ENCODE measurements at places on chromosomes 6 and 20.

DNA sequence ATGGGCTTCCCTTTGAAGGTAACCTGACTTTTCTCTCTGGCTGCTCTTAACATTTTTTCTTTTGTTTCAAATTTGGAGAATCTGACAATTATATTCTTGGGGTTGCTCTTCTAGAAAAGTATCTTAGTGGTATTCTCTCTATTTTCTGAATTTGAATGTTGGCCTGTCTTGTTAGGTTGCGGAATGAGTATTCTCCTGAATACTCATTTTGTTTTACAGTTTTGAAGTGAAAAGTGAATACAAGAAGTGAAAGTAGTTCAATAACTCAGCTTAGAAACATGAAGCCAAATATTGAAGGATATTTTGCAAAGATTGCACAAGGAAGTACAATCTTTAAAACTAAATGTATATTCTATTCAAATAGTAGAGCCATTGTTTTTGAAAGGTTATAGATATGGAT, 120.2 kb upstream of the MAP3K4 start:
- no peak for DNase-seq

DNA sequence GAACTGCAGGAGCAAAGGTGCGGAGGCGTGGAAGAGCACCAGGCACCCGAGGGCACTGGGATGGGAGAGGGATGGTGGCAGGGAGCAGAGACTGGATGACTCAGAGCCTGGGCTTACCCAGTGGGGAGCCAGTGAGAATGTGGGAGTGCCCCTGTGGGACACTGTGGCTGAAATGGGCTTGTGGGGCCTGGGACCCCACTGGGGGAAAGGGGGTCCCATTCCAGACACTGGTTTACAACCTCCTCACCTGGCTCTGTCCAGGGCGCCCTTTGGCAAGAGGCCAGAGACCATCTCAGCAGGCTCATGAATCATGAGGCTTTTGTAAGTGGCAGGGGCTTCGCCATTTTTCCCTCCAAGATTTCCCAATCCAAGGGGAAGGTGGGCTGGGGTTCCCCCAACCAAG, 124.0 kb upstream of the MAFB start:
- no peak for DNase-seq

DNA sequence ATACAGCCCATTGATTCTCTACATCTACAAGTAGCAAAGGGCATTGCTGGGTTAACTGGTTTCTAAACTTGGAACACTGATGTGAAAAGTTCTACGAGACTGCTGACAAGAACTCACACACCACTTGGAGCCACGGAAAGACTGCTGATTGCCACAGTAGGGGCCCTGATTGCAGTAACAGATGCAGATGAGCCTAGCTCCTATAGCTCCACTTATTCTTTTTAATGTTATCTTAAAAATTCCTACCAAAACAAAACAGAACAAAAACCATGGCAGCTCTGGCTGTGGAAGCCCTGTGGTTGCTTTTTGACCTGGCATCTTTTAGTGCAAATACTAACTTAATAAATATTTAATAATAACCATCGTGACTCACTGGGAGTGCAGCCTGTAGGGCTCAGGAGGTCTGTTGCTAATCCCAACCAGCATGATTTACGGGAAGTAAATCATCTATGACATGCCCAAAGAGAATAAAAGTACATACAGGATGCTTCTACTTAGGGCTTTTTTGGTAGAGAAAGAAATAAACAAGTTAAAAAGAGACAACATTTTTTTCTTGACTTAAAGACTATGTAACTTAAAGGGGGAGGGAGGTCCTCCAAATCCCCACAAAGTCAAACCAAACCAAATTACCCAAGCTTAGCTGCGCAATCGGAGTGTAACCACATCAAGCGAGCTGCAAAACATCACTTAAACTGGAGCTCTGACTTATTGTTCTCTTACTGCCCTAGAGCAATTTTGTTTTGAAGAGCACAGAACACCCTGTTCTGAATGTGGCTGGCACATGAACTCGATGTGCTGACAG, 87.2 kb downstream of the FKBP5 start:
- DNase-seq: no peak

DNA sequence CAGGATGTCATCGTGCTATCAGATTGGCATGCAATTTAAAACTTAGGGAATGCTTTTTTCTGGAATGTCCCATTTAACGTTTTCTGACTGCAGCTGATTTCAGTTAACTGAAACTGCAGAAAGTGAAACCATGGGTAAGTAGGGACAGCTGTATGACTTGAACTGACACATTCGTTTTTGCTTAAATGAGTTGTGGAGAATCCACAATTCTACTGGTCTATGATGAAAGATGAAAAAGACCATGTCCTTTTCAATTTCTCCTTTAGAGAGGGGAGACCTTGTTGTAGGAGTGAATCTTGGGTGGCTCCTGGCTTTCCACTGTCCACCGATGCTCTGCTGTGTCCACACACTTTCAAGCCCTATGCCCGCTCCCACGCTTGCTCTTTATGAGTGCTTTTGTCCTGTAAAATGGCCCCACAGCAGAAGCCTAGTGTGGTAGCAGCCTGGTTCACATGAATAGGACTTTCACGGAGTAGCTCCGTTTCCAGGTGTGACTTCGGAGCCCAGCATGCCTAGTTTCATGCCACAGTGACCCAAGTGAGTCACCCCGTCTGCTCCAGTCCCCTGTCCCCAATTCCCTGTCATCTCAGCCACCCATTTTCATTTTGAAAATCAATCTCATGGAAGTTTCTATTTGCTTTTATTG, 21.9 kb downstream of the DYNLT1 start:
- DNase-seq: no peak

DNA sequence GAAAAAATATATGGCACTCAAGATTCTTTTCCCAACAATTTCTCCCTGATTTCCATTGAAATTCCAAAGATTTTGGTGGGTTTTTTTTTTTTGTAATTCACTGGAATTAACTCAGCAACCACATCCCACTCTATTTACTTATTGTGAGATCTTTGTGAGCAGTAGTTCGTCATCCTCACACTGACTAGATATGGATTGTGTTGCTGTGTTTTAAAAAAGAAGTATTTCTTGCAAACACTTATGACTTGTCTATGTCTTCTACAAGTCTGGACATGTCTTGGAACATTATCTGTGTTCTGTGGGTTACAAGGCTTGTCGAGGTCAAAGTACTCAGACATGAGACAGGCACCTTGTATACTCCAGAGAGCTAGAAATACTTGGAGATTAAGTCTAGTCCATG, 7.3 kb upstream of the TENT5A start:
- peak; percentile 79 for DNase-seq

- DNase-seq: no peak
These were observed 329.5 kb upstream of the JAG1 start for GRCh38 chr20:11003341-11003740.

DNA sequence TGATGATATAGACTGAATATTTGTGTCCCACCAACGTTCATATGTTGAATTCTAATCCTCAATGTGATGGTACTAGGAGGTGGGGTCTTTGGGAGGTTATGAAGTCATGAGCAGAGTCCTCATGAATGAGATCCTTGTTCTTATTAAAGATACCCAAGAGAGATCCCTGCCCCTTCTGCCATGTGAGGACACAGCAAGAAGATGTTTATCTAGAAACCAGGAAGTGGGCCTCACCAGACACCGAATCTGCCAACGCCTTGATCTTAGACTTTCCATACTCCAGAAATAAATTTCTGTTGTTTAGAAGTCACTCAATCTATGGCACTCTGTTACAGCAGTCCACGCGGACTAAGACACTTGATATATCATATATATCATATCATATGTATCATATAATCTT, 67.7 kb upstream of the GCM1 start:
- no peak for DNase-seq

- peak; percentile 37 for DNase-seq
These were observed 1.8 kb downstream of the RALGAPA2 start for GRCh38 chr20:20710443-20711315.

GRCh38 chr6:142885182-142885867, 59.7 kb downstream of the HIVEP2 start:
- peak; percentile 93 for DNase-seq

GRCh38 chr6:120632975-120633374, 701.3 kb downstream of the TBC1D32 start:
- DNase-seq: no peak

DNA sequence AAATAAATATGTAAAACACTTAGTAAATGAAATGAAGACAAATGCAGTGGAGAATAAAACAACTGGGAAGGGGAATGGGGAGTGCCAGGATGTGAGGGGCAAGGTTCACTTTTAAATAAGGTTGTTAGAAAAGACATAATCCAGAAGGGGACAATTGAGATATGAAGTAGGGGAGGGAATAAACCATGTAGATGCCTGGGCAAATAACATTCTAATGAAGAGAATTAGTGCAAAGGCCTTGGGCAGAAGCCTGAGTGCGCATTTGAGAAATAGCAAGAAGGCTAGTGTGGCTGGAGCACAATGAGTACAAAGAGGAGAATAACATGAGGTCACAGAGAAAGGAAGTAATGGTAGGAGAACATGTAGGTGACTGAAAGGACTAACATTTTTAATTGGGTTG, 2.4 kb downstream of the CEP57L1 start:
- no peak for DNase-seq

DNA sequence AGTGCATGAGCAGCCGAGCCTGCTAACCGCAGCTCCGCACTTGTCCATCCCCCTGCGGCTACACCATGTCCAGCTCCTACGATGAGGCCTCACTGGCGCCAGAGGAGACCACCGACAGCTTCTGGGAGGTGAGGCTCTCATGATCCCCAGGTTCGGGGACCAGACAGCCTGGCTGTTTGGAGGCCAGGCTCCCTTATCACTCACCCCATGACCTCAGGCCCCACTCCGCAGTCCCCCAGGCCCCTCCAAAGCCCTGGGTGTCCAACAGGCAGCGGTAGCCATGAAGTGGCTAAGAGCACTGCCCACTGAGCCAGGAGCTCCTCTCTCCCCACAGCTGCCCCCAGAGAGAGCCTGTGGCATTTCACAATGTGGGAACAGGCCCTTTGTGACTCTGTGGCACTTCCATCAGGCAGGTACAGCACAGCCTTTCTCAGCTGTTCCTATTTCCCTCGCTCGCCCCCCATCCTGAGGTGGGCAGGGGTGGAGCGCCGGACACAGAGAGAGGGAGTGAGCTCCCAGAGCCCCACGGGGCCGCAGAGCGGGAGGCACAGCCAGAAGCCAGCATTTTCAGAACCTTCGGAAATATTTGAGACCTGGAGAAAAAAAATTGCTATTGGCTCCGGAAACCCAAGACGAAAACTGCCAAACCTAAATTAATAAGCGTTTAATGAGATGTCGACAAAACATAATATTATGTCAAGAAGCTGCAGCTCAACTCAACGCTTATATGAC, 29.7 kb downstream of the SPDEF start:
- no peak for DNase-seq

DNA sequence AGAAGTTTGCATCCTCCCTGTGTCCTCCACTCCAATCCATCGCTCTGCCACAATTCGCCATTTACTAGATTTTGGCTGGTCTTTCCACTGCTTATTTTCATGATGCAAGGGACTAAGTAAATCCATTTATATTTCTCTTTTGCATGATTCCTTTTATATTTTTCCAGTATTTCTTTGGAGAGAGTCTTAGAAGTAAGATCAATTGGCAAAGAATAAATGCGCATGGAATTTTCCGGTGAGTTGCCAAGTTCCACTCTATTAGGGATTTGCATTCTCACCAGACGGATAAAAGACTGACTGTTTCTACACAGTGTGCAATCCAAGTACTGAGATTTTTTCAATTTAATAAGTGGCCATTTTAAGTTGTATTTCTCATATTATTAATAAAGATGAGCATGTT, 91.7 kb upstream of the PHACTR3 start:
- DNase-seq: no peak

GRCh38 chr6:6484681-6485080, 103.8 kb upstream of the LY86 start:
- no peak for DNase-seq
